ENCODE measurements at places on chromosomes 11 and 22.

GRCh38 chr11:11657218-11657955, 35.6 kb upstream of the GALNT18 start:
- no peak for DNase-seq

DNA sequence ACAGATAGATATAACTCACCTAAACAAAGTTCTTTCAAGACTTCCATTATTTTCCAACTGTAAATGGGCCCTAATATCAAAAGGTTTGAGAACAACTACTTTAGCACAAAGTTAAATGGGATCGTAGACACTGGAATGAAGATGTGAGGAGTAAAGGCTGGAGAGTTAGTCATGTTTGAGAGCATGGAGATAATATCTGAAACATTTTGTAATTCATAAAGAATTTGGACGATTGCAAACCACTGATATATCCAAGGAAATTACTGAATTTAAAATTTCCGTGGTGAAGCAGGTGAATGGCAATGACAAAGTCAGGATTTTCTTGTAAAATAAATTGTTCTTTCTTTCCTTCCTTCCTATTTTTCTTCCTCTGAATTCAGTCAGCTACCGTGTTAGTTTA, 564.9 kb downstream of the CNTN5 start:
- no peak for DNase-seq

- no peak for DNase-seq
These were observed 49.5 kb upstream of the HSPA8 start for GRCh38 chr11:123111465-123111864.

DNA sequence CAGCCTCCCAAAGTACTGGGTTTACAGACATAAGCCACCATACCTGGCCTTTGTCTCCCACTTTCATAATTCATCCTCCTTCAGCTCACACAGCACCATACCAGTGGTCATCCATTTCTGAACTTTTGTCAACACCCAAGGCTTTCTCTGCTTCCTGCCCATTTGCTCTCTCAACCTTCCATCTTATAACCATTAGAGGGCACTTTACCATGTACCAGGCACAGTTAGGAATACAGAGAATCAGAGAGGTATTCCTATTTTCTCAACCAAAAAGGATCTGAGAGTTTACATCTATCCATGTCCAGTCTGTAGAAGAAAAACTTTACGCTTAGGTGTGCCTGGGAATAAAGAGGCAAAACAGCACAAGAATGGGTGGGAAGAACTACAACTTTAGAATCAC, 397.6 kb downstream of the BUD13 start:
- DNase-seq: no peak

GRCh38 chr11:20483931-20484330, 96.4 kb downstream of the PRMT3 start:
- no peak for DNase-seq

GRCh38 chr11:62728171-62728988, at the start of gene TTC9C:
TTC9C (plus strand) TSS chr11:62728486; CDS start chr11:62728849, 363 bp downstream.
- peak; percentile 48 for DNase-seq

GRCh38 chr11:15157181-15157580, 42.5 kb downstream of the INSC start:
- no peak for DNase-seq

DNA sequence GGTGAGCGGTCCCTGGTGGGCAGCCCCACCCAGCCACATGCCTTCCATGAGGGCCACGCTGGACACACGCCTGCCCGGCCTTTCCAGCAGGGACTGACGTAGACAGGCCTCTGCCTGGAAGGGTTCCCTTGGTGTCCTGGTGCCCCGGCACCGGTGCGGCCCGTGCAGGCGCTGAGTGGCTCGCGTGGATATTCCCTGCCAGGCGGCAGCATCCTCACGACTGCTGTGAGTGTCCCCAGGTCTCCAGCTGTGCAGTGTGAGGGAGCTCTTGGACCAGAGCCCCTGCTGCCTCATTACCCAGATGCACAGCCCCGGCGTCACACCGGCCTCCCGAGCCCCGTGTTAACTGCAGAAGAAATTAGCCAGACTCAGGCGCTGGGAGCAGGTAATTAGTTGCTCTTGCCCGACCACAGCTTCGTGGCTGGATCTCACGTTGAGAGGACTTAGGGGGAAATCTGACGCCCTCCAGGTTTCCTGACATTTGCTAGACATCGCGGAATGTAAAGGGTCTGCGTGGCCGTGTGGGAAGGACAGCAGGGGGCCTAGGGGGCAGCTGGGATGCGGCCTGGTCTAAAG, 1196.3 kb downstream of the BRD1 start:
- no peak for DNase-seq

GRCh38 chr11:30018495-30018894, 1.7 kb upstream of the KCNA4 start:
- no peak for DNase-seq

DNA sequence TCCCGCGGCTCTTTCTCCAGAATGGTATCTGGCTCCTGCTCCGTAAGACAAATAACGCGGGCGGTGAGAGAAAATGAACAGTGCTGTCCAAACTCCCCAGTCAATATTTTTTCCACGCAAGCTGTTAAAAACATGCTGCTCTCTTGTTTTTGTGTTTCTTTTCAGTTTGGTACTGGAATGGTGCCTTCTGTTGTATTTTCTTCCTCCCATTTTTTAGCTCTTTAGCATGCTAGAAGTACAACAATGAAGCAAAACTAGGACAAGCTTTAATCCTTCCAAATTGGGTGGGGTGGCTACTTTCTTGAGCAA, 599 bp upstream of the PPP2R1B start:
- DNase-seq: no peak

DNA sequence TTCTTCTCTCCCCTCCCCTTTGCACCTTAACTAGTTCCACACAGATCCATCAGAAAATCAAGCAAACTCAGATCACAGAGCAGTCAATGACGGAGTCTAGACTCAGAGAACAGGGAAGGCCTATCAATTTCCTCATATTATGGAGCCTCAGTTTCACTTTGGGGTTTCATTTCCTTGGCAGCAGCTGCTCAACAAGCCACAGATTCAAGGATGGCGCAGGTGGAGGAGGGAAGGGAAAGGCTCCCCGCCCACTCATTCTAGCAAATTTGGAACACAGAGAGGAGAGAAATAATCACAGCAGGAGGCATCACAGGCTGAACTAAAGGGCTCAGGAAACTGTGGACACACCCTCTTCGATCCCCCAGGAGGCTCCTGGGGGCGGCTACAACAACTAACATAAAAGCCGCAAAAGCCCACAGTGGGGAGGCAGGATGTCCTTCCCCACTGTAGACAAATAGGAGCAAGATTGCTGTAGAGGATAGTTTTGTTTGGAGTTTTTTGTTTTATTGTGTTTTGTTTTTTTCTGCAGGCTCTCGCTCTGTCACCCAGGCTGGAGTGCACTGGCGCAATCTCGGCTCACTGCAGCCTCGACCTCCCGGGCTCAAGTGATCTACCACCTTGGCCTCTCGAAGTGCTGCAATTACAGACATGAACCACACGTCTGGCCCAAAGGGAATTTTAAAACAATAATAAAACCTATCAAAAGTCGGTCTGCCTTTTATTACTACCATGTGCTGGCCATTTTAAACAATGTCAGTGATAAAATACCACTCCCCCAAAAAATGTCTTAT, 3.4 kb downstream of the PLAAT3 start:
- no peak for DNase-seq

DNA sequence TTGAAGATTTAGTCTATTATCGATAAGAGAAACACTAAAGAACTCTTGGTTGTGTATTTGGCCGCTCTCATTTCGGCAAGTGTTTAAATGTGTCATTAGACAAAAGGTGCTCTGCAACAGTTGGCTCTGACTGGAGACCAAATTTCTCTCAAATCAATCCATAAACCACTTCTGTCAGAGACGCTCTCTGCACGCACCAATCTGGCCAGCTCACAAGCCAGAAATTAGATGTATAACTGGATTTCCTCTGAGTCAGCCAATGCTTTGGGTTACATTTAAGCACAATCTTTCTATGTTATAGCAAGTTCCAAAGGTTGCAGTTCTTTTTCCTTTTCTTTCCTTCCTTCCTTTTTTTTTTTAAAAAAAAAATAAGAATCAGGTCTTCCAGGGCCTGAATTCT, 17.6 kb upstream of the PARVA start:
- DNase-seq: no peak

DNA sequence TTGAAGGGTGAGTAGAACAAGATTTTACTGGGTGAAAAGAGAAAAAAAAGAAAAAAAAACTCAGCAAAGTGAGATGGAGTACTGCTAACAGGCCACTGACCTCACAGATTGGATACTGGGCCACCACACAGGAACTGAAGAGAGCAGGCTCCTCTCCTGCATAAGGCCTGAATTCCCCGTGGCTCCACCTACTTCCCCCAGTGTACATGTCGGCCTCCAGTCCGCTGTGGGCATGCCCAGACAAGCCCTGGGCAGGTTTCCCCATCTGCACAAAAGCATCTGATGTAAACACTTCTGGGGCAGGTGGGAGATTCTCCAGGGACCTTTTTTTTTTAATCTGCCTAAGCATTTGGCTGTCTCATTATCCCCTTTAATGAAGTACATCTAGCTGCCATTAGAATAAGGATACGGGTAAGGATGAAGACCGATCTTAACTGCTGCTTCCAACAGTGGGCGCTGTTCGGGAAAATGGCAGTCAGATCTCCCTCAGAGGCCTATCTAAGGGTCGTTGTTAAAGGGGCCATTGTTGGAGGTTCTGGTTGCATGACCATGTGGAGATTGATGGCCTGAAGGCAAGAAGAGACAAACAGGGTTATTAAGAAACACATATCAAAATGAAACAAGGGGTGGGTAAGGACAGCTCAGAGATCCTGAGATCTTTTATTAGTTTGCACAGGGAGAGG, 48.5 kb downstream of the MS4A13 start:
- DNase-seq: no peak

DNA sequence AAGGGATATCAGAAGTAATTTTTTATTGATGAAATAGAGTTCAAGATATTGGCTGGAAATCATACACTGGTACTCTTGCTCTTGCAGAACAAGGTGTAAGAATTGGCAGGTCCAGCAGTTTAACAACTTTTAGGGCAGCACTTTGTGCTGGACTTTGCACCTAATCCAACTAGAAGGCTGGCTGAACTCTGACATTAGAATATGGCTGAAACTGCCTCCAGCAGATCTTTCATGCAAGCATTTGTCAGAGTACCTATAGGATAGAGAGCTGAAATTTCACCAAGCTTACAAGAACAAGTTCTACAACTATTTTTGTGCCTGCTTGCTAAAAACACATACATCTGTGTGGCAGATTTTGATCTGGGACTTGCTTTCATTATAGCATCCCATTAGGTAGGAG, 17.2 kb downstream of the HPS5 start:
- DNase-seq: no peak

- DNase-seq: no peak
These were observed 2.2 kb downstream of the MRPL23 start for GRCh38 chr11:1949302-1949701.

GRCh38 chr22:49362211-49362839, 465.3 kb downstream of the BRD1 start:
- DNase-seq: no peak

DNA sequence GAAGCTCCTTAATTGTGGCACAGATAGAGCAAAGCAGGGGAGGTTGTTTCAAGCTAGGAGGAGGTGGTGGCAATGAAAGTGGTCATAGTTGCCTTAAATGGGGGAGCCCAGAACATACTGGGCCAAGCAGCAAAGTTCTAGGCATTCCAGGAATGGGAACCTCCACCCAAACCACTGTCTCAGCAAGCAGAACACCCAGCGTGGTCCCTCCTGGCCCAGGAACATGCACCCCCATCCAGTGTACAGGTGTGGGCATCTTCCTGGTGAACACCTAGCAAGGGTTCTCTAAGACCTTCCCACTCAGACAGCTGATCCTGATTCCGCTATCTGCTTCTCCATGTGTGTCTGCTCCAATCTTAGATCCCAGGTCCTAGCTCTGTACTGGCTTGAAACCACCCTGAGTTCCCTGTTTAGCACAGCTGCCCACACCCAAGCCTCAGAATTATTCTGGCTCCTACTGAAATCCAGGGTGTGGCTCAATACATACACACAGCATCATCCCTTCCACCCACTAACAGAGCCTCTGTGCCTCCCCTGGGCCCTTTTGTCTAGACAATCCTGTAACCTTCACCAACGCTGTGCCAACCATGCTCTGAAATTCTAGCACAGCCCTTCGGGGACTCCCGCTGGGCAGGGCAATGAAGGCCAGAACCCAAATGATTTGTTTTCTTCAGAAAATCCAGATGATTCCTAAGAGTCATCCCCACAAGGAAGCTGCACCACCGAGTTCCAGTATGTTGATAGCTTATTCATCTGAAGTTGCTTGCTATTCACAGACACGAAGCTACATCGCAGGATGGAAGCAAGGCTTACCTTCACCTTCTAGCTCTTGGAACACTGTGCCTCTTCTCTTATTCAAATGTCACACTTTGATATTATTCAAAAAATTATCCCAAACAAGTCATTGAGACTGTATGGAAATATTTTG, 76.6 kb downstream of the ABTB2 start:
- peak; percentile 14 for DNase-seq

DNA sequence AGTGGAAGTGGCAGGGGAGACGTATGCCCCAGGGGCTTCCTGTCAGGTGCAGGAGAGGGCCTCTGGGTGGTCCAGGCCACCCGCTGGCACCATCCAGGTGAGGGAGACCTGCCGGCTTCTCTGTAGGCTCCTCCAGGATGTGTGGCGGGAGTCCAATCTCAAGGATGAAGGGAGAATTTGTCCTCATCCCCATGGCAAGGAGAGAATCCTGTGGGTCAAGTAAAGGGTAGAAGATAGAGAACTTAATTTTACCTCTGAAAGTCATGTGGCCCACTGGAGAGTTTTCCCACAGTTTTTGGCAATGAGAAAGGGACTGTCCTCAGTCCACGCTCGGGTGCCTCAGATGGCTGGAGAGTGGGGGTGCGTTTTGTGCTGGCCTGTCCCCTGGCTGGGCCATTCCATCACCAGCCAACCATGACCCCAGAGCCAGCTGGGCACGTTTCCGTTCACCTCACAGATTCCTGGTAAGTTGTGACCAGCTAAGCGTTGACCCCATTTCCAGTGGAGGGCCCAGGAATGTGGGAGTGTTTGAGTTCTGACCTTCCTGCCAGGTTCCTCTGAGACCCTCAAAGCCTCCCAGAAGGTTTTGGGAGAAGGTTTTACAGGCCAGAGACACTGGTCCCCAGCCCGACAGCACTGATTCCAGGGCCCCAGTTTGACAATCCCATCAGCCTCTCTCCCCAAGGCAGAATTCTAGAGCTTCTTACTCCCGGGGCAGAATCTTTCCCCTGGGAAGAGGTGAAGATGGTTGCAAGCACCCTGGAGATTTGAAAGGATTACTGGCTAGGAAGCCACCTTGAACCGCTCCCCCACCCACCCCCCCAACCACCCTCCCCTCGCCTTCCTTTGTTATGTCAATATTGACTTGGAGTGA, 2.6 kb downstream of the OVOL1 start:
- DNase-seq: no peak

DNA sequence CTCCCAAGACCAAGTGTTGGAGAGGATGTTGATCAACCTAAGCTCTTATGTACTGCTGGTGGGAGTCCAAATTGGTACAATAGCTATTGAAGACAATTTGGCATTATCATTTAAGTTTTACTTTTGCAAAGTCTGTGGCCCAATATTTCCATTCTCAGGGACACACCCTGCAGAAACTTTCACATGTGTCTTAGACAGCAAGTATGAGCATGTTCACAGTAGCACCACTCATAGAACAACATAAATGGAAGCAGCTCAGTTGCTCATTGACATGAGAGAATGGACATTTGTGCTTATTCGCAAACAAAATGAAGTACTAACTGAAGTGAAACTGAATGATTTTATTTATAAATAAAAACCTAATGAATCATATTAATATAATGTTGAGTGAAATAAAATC, 135.5 kb downstream of the NOX4 start:
- no peak for DNase-seq

- no peak for DNase-seq
These were observed 41.7 kb downstream of the CASP12 start for GRCh38 chr11:104856607-104857006.

GRCh38 chr11:64710418-64711137, 12.4 kb downstream of the NRXN2 start:
- no peak for DNase-seq
